ENCODE measurements at places on chromosomes 2 and 18.
A peak's percentile ranks its signal among the peaks of the same experiment; 100 is the strongest.

DNA sequence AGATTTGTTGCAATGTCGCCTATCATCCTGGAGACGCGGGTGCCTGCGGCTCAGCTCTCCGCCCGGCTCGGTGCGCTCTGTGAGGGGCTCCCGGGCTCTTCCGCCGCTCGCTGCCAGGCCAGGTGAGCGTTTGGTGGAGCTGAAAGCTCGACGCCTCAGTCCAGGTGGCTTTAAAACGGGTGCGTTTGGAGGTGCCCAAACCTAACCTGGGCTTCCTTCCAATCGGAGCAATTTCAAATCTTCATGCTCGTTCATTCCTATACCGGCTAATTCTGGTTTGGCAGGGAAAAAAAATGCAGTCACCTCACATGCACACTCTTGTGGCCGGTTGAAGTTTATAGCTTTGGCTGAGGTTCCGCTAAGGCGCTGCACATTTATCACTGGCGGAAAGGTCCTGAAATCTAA lies at the start of gene SLC16A14:
SLC16A14 (minus strand) TSS at position 274 of the 405 bp plus-strand sequence. CDS start 9,572 bp downstream, outside the sequence.
- no peak for DNase-seq

GRCh38 chr18:70234667-70235459 lies 29.4 kb upstream of the RTTN start:
- no peak for DNase-seq

- DNase-seq: no peak
Measured at GRCh38 chr2:189798312-189799029, 14.2 kb downstream of the PMS1 start.

DNA sequence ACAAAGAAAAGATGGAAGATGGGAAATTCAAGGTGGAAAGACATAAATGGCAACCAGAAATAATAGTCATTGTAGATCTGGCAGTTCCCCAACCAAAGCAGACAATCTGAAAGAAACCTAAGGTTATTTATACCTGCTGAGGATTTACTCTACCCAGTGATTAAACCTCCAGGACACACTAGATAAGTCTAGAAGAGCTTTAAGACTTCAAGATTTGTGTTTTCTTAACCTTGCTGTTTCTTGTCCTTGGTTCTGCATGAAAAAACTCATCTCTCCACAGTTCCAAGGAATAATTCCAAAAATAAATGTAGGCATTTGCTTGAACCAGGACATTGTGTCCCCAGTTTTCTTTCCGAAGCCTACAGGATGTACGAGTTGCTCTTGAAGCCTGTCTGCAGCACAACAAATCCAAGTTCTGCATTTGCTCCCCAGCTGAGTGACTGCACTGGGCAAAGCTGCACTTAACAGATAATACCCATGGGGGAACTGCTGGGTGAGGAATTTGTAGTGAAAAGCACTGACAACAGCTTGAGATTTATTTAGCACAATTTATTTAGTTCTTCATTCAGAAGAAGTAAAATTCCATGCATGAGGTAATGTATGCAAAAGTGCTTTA lies 19.8 kb downstream of the DTNA start:
- DNase-seq: no peak

GRCh38 chr18:10201659-10202058 lies 252.8 kb upstream of the APCDD1 start:
- DNase-seq: no peak

DNA sequence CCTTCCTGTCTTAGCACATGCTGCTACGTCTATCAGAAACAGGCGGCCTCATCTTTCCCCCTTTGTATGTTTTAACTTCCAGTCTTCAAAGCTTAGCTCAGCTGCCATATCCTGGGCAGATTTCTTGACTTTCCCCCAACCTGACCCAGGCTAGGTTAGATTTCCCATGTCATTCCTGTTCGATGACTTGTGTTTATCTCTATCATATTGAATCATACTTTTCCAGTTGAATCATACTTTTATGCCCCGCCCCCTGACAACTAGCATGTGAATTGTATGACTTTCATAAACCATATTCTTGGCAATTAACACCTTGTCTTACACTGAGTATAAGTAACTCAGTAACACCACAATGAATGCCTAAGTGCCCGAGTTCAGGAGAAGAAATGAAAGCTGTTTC lies 128.3 kb downstream of the CYRIA start:
- peak; percentile 30 for DNase-seq

- no peak for DNase-seq
Measured at GRCh38 chr2:32064021-32064601, 755 bp downstream of the SPAST start.

- DNase-seq: peak; percentile 17
Measured at GRCh38 chr2:144012304-144012703, 507.6 kb downstream of the ZEB2 start.

DNA sequence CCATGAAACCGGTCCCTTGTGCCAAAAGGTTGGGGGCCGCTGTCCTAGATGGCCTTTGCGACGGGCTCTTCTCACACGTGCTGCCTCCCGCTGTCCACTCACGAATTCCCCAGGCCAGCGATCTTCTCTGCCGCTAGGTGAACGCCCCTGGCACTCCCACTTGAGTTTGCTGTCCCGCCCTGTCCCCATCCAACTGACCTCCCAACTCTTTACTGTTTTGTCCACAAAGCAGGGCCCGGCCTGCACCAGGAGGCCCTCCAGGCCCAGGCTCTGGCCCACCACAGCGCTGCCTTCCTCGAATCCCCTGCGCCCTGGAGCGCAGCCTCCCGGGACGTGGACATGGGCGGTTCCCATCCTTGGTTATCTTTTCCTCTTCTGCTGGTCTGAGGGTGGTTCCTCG lies 69.7 kb upstream of the PXDN start:
- DNase-seq: no peak

DNA sequence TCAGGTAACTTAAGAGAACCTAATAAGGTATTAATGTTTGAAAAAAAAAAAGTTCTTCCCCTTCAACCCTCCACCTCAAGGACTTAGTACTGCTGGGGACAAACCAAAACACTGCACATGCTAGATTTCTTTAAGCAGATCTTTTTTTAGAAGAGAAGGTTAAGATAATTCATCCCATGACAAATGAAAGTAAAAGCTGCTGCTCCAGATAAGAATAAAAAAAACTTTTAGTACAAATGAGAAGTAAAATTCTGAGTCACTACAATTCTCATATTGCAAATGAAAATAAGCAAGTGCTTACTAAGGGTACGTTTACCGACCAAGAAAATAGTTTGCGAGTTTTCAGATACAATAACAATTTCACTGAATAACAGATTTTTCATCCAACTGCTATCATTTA lies 8.9 kb downstream of the STAM2 start:
- no peak for DNase-seq

DNA sequence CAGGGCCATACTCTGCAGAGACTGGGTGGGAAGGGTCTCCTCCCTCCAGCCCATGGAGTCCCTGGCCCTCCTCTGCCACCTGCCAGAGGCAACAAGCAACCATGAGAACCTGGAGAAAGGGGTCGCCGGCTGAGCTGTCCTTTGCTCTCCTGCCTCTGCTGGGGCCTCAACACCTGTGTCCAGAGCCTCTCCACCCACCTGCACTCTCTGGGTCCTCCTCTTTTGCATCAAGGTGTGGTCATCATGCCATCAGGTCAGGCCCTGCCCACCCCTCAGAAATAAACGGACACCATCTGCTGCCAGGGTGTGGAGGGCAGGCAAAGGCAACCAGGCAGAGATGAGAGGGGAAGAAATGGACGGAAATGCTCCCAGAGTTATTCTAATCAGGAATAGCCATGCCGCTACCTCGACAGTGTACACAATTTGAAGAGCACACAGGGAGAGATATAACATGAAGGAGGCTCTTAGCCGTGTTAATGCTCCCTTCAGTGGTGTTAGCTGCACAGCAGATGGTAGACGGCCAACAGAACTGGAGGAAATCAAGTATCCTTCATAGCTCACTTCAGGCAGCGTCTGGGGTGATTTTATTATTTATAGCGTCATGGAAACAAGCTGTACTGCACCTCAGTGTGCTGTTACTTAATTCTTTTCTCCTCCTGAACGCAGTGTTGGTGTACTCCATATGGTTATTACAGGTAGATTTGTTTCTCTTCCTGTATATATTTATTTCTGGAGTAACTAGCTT lies 247.9 kb downstream of the TSN start:
- DNase-seq: no peak

DNA sequence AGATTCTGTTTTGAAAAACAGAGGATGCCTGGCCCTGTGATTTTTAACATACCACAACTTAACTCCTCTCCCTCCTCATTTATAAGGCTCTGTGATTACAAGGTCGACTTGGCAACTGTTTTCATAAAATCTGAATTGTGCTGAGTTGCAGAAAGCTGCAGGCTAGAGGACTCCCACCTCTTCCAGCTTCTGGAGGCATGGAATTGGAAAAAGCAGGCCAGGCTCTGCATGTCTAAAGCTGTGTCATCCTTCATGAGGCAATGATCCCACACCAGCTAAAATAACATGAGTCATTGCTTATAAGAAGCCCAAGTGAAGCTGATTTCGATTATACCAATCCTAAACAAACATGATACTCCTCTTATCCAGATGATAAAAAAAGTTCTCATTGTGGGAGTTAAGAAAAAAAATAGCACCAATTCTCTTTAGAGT lies 11.7 kb downstream of the ARHGAP28 start:
- no peak for DNase-seq

GRCh38 chr2:115483666-115484065 lies 1041.2 kb downstream of the DPP10 start:
- DNase-seq: no peak

DNA sequence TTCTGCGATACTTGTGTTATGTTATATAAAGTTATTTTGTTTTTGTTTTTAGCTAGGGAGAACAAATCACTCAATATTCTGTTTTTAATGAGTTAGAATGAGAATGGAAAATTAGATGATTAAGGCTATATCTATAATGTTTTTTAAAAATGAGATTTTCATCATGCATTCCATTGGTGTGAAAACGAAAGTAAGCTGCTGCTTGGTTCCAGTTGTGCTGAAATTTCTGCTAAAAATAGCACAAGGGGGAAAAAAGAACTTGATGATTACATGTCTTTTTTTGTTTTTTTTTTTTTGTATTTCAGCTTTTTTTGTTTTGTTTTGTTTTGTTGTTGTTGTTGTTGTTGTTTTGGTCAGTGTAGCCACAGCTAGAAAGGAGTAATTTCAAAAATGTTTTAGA lies 242.6 kb upstream of the KCNJ3 start:
- DNase-seq: no peak

- no peak for DNase-seq
Measured at GRCh38 chr2:44244135-44244871, 31.0 kb upstream of the SLC3A1 start.

DNA sequence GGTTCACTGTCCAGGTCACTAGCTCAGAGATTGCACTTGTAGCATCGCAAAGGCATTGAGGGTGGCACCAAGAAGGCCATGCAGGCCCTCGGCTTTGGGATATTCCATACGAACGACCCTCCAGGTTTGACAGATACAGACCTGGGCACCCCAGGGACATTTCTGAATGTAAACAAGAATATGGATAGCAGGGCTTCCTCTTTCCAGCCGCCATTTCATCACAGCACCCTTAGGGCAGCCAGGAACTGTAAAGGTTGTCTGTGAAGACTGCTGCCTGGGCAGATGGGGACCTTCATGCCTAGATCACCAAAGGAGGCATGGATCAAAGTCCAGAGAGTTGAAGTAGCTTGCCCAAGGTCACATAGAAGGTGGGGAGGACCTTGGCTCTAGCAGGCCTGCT lies 70.5 kb downstream of the ACTR2 start:
- DNase-seq: no peak

DNA sequence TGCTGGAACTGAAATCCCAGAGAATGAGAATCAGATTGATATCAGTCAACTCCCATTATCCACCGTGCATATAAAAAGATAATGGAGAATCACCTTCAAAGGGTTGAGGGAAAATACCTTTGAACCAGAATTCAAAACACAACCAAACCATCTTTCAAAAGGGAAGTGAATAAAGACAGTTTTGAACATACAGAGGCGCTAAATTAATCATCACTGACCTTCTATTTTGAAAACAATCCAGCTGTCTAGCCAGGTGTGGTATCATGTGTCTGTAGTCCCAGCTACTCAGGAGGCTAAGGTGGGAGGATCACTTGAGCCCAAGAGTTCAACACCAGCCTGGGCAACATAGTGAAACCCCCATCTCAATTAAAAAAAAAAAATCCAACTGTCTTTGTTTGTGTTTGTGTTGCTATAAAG lies 63.6 kb downstream of the TRABD2A start:
- no peak for DNase-seq

DNA sequence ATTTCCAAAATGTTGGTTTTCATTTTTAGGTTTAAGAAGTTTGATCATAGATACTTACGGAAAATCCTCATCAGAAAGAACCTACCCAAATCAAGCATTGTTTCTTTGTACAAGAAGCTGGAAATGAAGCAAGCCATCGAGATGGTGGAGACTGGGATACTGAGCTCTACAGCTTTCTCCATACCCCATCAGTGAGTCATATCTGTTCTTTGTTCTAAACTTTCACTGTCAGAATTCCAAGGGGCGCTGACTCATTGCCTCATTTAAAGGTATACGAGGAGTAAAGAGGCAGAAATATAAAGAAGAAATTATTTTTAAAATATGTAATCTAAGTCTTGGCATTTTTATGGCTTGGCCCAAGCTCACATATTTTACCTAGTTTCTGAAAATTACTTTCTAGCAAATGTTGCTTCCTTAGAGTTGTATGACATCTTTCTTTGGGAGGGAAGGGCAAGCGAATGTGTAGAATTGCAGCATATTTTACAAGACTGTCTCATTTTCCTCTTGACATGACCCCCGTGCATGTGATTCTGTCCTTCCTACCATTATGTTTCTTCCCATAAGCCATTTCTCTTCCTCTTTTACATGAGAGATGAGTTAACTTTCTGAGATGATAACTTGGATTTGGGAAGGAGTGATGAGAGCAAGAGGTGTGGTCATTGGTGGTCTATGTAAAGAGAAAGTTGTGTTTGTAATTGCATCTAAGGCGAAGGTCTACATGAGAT lies 41.2 kb downstream of the SLC9A4 start:
- DNase-seq: peak; percentile 57

GRCh38 chr2:43307973-43308372 lies 81.6 kb upstream of the ZFP36L2 start:
- DNase-seq: no peak

DNA sequence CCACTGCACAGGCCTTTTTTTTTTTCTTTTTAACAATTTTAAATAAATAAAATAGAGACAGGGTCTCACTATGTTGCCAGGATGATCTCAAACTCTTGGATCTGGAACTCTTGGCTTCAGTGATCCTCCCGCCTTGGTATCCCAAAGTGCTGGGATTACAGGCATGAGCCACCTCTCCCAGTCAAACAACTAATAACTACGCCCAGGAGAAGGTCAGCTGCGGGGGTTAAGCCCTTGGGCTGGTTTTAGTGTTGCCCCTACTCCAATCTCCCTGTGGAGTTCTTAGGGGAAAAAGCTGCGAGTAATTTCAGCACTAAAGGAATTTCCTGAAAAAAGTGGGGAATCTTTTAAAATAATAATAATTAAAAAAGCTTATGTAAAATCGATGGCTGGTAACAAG lies 96.4 kb upstream of the XPO1 start:
- no peak for DNase-seq

GRCh38 chr2:196407675-196408264 lies 231.7 kb upstream of the CCDC150 start:
- DNase-seq: no peak

GRCh38 chr2:2823061-2823753 lies 492.1 kb upstream of the MYT1L start:
- no peak for DNase-seq

All from keratinocyte (primary cell).